NCI-H2171 treated with DMSO at 0.1 percent for 48 hours (cell line): ENCODE measurements at places on chromosomes 3 and 15.
A peak's percentile ranks its signal among the peaks of the same experiment; 100 is the strongest.

DNA sequence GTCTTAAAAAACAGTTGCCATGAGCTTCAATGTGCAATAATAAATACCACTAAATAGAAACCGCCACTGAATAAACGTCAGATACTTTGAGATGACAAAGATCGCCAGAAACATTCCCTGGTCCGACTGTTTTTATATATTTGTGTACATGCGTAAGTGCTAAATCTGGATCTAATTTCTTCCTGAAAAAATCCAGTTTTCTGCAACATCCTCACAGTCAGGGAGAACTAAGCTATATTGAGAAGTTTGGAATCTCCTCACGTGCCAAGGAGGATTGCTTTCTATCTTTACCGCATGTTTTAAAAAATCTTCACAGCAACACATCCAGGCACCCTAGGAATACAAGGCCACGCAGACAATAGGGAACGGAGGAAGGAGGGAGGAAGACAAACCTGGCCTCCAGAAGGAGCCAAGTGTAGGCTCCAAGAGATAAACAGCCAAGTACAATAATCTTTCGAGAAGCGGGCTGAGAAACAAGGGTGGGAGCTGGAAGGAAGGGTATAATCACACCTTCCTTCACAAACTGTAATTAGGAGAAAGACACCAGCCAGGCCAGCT lies 5.7 kb downstream of the VGLL4 start:
- DNase-seq, result no peak

DNA sequence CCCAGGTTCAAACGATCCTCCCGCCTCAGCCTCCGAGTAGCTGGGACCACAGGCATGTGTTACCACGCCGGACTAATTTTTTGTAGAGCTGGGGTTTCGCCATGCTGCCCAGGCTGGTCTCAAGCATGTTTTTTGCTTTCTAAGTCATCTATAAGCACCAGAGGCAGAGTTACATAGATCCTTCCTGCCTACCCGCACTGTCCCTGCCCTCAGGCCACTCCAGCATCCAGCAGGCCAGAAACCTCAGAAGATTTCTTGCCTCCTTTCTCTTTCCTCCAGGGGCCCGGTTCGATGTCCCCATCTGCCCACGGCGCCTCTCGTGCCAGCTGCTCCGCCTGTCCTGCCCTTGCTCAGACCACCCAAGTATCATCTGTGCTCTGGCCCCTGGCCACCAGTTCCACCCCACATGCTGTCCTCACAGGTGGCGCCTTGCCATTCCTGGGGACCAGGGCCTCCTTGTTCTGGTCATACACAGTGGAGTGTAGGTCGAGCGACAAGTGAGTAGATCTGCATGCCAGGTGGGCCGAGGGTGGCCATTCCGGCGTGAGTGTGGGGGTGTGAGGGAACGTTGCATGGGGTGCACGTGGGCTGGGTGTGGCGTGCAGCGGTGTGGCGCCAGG lies 27.3 kb downstream of the KLHDC8B start:
- DNase-seq, result no peak

DNA sequence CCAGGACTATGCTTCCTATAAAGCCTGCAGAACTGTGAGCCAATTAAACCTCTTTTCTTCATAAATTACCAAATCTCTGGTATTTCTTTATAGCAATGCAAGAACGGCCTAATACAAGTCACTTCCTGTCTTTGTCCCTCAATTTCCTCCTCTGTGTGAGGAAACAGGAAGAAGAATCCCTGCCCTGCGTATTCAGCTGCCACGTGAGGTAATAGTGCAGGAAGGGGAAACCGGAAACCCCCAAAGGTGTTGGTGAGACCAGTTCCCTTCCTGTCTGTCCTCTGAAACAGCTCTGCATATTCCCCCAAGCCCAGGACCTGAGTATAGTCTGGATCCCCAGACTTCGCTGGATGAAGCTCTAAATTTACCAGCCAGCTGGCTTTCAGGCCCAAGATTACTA lies 18.1 kb upstream of the PTPN23 start:
- no peak for DNase-seq

- DNase-seq, result no peak
These were observed 203.3 kb downstream of the FEZF2 start for GRCh38 chr3:62169906-62170660.

- DNase-seq, result no peak
These were observed 983 bp upstream of the ALDH1A3 start for GRCh38 chr15:100878648-100879047.

- DNase-seq, result no peak
These were observed 242.7 kb upstream of the STT3B start for GRCh38 chr3:31290046-31290445.

GRCh38 chr3:125137358-125138033 lies 75.1 kb downstream of the SLC12A8 start:
- no peak for DNase-seq

GRCh38 chr15:35667908-35668307 lies 121.9 kb upstream of the DPH6 start:
- no peak for DNase-seq

DNA sequence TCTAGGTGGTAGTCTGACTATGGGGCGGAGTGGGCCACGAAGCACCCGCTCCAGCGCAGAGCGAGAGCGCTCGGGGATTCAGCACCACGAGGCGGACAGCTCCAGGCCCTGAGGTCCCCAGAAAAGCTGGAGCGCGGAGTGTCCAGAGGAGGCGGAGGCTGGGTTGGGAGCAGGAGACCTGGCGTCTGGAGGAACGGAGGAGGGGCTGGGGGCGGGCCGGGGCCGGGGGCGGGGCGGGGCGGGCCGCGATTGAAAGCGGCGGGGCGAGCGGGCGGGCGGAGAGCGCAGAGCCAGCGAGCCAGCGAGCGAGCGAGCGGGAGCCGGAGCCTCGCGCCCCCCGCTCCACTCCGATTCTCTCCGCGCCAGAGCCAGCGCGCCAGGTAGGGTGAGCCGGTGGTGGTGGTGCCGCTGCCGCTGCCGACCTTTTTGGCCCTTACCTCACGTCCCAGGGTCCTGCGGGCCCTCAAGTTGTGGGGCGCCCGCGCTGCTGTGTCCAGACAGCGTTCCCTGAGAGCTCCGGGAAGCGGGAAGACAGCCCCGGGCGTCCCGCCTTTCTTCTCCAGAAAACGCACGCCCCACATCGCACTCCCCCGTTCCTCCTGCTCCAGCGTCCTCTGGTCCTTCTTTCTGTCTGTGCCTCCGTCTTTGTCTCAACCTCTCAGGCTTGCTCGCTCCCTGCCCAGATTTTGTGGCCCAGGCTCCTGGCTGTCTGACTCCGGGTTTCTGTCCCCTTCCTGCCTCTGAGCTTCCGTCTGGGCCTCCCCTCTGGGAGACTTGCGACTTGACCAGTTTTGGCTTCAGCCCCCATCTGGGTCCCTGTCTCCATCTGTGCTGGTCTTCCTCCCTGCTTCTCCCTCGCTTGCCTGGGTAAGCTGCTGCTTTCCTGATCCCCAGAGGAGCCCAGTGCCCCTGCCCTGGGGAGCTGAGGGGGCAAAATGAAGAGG lies at the start of gene GRM2:
Gene GRM2, plus strand, starts transcription at position 281 of the 944 bp plus-strand sequence. CDS start 1,916 bp downstream, outside the sequence.
- peak; percentile 62 for DNase-seq

DNA sequence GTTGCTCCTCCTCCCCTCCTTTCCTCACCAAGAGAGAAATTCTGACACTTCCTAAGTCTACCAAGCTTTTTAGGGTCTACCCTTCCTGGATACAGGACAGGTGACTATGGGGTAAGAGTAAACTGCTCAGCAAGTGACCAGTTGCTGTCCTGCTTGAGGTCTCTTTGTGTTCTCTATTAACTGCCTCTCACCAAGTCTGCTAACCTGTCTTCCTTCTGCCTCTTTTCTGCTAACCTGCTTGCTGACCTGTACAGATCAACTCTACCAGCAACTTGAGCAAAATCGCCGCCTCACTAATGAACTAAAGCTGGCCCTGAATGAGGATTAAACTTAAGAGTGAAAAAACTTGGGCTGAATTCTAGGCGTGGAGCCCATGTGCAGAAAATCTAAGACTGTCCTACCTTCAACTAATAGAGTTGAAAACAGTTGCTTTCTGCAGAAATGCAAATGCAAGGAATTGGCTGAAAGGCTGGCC lies 27.1 kb downstream of the TPM1 start:
- no peak for DNase-seq

DNA sequence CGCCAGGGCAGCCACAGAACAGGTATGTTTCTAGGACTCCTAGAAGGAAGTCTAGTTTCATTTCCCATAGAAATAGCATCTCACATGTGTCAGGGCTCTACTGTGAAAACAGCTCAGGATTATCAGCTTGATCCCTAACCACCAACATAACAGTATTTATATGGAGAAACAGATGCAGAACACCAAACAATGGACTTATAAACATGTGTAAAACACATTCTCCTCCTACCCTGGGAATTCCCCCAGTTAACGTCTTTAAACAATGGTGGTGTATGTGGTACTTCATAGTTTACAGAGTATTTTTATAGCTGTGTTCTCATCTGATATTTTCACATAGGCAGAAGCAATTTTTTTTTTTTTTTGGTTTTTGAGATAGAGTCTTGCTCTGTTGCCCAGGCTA lies 9.7 kb downstream of the TNFSF10 start:
- DNase-seq, result no peak

DNA sequence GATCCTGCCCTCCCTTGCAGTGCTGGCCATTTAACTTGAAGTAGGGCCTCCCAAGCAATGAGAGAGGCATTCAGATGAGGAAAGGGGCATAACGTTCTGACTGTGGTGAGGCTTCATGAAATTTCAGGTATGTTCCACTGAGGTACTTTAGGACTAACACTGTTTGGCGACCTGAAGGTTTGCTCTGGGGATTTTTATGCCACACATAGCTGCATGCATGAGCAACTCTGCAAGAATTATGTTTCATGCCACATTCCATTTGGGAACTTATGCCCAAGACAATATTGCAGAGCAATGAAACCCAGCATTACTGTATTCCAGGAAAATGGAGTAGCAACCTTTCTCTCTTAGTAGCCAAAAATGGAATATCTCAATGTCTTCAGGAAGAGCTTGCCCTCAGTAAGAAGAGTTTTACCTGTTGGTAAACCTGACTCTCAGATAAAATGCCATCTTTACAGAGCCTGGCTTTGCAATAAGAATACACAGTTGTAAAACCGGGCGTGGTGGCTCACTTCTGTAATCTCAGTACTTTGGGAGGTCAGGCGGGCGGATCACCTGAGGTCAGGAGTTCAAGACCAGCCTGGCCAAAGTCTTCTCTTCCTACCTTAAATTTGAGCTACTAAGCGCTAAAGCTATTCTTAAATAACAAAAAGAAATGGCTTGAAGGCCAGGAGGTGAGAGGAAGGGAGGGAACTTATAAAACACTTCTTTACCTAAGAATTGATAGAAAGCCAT lies 16.7 kb upstream of the TBL1XR1 start:
- DNase-seq, result no peak

DNA sequence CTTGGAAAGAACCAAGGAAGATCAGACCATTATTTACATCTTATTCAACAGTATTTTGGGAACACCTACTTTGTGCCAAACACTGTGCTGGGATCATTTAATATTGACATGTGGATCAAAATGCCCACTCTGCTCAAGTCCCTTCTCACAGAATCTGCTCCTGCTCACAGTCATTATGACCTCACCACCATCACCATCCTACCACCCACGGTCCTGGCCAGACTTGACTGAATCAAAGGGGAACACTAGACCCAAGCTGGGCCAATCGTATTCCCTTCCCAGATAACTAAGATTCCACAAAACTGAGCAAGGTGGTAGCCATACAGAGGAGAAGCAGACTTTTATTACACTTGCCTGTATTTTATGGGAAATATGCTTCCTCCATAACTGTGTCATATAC lies 3.4 kb upstream of the CEP152 start:
- DNase-seq, result no peak

DNA sequence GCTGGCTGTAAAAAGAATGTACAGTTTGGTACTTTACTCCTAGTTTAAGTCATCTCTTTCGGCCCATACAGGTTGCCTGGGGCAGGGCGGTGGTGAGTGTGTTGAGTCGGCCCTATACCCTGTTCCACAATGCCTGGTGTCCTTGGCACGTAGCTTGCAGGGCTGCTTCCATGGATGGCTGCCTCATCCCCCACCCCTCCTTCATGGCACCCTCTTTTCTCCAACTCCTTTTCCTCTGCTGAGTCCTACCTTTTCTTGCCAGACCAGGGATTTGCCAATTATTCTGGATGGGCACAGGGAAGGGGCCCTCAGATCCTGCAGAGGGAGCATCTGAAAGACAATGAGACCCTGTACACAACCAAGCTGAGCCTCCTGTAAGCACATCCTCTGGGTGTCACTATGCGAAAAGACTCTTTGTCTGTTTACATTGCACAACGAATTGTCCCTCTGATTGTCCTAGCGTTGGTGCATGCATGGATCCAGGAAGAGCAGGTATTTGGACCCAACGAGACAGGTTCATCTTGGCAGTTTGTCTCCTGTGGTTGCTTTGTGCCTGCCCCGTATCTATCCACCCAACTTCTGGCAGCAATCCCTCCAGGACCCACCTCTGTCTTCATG lies 73.6 kb upstream of the CGNL1 start:
- DNase-seq, result no peak

DNA sequence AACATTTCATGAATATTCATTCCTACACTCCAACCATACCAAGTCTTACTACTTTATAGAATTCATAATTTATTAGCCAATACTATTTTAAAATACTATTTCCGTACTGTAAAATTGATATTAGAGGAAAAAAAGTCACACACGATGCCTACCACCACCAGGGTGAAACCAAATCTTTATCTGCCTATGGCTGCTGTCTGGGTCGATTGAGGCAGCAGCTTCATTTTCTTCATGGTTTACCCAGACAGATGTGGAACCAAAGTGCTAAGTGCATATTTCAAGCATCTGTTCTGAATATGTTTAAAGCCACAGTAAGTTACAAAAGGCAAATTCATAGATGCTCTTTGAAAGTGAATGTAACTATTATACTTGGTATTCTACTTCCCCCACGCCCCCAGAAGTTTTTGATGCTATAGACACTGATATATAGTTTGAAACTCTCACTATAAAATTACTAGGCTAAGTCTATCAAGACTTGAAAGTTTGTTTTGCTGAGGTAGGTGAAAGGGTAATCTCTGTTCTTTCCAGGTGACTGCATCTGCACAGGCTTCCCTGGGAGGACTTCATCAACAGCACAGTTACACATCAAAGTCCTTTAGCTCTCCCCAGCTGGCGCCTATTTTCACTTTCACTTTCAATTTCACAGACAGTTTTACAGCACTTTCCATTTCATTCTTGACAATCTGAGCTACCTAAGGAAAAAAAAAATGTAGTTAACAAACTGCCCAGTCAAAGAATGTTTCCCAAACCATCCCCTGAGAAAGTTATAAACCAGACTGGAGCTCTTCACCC lies 113.9 kb downstream of the POLQ start:
- DNase-seq, result peak; percentile 83

DNA sequence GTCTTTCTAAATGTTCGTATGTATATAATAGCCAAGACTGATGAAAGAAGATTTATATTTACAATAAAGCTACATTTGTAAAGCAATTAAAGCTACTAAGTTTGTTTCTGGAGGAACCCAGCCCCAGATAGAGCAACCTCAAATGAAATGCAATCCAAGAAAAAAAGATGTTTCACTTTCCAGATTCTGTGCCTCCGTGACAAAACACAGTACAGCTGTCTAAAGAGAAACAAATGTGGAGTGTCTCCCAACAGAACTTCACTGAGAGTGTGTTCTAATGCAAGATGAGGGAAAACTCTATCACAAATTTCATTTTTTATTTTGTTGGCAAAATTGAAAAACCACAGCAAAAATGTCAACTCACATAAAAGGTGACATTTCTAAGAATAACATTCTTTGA lies 317.0 kb downstream of the OCA2 start:
- DNase-seq, result no peak
